Spleen (tissue), 13 donors: ENCODE measurements at places on chromosomes 1 and 21. TPM values are rescaled to one million over a fixed set of nuclear protein-coding genes. Genes with fewer than 3 reads are reported as not detected.

DNA sequence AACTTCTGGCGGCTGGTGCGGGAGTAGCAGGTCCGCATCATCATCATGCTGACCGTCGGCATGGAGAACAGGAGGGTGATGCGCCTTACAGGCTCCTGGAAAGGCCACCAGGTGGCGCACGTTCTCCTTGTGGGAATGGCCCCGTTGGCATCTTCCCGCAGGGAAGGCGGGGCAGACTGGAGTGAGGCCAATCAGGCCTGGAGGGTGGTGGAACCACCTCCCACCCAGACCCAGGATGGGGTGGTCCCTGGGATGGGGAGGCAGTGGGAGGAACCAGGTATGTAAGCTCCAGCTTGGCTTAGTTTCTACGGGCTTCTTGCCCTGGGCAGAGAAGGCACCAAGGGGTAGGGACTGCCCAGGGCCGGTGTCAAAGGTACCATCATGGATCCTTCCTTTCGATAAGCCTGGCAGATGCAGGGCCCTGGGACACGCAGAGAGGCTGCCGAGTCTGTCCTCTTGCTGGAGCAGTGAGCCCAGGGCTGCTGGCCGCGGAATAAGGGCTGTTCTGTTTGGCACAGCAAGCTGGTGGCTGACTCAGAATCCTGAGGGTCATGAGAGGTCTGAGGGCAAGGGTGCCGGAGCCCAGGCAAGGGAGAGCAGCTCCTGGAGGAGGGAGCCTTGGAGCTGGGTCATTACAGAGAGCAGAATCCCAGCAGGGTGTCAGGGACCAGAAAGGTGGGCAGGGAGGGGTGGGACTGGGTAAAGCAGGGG lies 8.7 kb upstream of the LGR6 start:
- H3K27me3 ChIP-seq: no peaks in the 10 kb centered on the region
- no peaks in the 10 kb centered on the region for H3K36me3 ChIP-seq
- no peak overlapping the region for H3K27ac ChIP-seq
- no peak overlapping the region for H3K4me3 ChIP-seq
- peak; percentile 91 for DNase-seq

DNA sequence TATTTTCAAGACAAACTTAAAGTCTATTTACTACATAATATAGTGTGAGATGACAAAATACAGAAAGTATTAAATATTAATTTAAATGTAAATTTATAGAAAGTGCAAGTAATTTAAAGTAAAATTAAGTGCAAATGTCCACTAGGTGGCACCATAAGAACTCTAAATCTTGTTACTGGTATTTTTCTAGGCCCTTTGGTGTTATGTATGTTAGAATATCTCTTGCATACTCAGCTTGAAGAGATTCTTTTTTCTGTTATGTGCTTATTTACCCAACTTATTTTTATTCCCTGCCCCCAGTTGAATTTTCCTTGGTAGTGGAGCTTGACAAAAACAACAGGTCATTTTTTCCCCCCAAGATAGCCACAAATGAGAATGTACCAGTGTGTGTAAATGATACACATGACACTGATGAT lies 71.5 kb downstream of the RPS6KC1 start:
- peaks cover 5% of the 10 kb centered on the region for H3K4me1 ChIP-seq
- no peak for DNase-seq
- no peak overlapping the region for H3K27ac ChIP-seq

The GOLT1A gene
- not detected for polyA plus RNA-seq

GRCh38 chr1:168920456-168921094 lies 185.9 kb upstream of the ATP1B1 start:
- peak overlapping the region; percentile 14 for H3K27ac ChIP-seq
- no peaks in the 10 kb centered on the region for H3K27me3 ChIP-seq
- H3K4me1 ChIP-seq: peaks cover 11% of the 10 kb centered on the region
- DNase-seq: no peak
- no peaks in the 10 kb centered on the region for H3K36me3 ChIP-seq

DNA sequence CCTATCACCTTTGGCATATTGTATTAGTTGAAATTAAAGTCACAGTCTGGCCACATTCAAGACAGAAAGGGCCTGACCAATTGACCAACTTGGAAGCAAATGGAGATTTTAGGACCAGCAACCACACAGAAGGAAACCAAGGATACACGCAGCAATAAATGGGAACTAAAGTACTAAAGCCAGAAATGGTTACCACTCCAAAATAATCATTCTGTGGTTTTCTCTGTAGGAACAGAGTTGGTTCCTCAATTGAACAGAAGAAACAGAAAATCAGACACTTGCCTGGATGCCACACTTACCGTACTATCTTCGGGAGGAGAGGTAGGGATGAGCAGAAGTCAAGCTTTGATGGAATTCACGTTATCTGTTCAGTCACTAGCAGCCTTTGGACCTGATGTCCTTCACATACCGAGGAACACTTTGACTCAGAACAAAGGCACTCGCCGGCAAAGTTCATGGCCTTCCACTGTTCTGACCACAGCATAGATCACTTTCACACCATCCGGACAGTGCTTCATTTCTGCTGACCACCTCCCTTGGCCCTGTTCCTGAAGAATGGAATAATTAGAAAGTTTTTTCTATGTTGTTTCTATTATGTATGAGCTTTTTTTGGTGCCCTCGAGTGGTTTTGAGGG lies 96.9 kb downstream of the LPAR3 start:
- H3K4me3 ChIP-seq: no peak overlapping the region
- no peaks in the 10 kb centered on the region for H3K4me1 ChIP-seq
- DNase-seq: no peak
- H3K36me3 ChIP-seq: no peaks in the 10 kb centered on the region

The FCRL6 gene
- 1.0 TPM for polyA plus RNA-seq

GRCh38 chr1:96236156-96236739 lies 485.3 kb upstream of the PTBP2 start:
- no peak overlapping the region for H3K27ac ChIP-seq
- DNase-seq: no peak
- no peaks in the 10 kb centered on the region for H3K36me3 ChIP-seq
- no peaks in the 10 kb centered on the region for H3K4me1 ChIP-seq
- no peak overlapping the region for H3K4me3 ChIP-seq

DNA sequence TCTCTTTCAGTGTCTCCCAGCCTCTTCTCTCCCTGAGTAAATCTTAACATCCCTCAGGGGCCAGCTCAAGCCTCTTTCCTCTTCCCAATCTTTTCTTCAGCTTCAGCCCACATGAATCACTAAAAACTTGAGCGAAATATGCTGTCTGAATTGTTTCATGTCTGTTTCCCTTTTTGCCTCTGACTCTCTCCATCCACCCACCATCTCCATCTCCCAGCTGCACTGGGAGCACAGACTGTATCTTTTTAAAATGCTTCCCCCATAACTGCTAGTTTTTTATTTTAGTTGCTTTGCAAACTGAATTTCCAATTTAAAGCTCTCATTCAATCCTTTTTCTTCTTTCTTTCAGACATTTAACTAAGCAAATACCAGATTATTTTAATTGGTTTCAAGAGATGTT lies 3.0 kb upstream of the AHCTF1 start:
- peaks cover 20% of the 10 kb centered on the region for H3K4me1 ChIP-seq
- no peaks in the 10 kb centered on the region for H3K27me3 ChIP-seq

DNA sequence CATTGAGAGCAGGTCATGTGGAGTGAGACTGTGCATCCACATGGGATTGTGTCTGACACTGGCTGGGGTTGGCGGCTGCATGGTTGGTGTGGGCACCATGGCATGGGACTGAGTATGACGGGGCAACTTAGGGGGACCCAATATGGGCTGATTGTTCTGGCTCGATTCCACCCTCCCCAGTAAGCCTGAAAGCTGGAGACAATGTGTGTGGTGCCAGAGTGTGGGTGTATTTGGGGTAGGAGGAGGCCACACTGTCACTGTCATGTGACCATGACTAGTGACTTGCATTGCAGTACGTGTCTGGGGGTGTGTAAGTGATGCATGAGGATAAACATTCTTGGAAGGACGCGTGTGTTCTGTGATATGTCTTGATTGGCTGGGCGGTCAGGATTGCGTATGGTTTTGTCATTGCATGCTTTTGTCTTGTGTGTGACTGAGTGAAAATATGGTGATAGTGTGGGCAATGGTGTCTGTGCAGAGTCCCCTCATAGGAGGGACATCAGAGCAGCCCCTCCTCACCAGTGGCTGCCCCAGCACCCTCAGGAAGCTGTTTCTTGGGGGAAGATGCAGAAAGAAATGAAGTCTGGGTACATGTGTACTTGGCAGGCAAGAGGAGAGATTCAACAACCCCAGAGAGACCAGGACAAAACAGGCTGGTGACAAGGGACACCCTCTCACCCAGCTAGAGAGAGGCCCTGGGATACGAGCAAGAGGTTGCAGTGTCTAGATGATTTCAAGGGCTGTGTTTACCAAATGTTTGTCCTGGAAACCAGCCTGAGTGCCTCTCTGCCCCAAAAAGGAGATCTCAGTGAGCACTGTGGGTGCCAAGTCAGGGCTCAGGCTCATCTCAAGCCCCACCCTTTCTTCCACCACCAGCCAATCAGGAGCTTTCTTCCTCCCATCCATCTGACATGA lies 36.3 kb downstream of the SDC3 start:
- DNase-seq: no peak
- no peaks in the 10 kb centered on the region for H3K36me3 ChIP-seq
- H3K27me3 ChIP-seq: no peaks in the 10 kb centered on the region
- no peak overlapping the region for H3K27ac ChIP-seq
- H3K4me3 ChIP-seq: no peak overlapping the region

The EPHA2 gene
- polyA plus RNA-seq: 2.0 TPM

GRCh38 chr1:20376880-20377494 lies 86.3 kb downstream of the VWA5B1 start:
- no peaks in the 10 kb centered on the region for H3K36me3 ChIP-seq
- H3K27me3 ChIP-seq: no peaks in the 10 kb centered on the region
- H3K4me1 ChIP-seq: peaks cover 10% of the 10 kb centered on the region
- DNase-seq: peak; percentile 79
- H3K4me3 ChIP-seq: no peak overlapping the region

The TMEM183A gene
- 35.1 TPM for polyA plus RNA-seq

DNA sequence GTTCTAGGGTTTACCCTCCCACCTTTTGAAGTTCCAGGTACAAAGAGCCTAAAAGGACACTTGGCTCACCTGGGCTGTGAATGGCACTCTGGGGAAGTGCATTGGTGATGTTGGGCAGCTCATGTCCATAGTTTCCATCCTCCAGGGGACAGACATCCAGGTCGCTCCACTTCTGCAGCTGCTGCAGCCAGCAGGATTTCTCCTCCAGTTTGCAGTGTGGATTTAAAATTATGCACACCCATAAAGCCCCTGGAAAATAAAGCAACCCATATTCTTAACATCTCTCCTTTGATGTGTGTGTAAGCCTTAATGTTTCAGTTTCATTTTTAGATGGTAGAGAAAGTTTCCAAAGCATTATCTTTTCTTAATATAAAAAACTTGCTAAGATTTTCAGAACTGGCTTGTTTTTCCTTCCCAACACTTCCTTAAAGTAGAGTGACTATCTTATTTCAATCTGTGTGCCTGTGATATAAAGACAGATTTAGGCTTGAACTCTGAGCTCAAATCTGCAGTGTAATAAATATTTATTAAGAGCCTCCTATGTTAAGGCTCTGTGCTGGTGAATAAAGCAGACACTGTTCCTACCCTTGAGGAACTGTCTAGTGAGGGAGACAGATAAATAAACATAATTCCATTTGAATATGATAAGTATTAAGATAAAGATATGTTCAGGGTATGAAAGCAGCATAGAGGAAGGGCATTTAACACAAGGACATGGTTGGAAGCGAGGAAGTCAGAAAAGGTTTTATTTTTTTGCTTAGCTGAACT lies 39.1 kb downstream of the UROD start:
- H3K4me1 ChIP-seq: peaks cover 20% of the 10 kb centered on the region
- H3K36me3 ChIP-seq: no peaks in the 10 kb centered on the region
- DNase-seq: no peak
- no peaks in the 10 kb centered on the region for H3K27me3 ChIP-seq
- peak overlapping the region; percentile 68 for H3K27ac ChIP-seq

The TOR3A gene
- polyA plus RNA-seq: 27.9 TPM

The PGLYRP4 gene
- not detected for polyA plus RNA-seq

The EPHX1 gene
- 12.2 TPM for polyA plus RNA-seq

The OVAAL gene
- not detected for polyA plus RNA-seq

- H3K27ac ChIP-seq: peak overlapping the region; percentile 85
- no peak for DNase-seq
- H3K36me3 ChIP-seq: no peaks in the 10 kb centered on the region
- H3K4me1 ChIP-seq: peaks cover 96% of the 10 kb centered on the region
- H3K27me3 ChIP-seq: peaks cover 6% of the 10 kb centered on the region
- H3K4me3 ChIP-seq: no peak overlapping the region
Measured at GRCh38 chr1:38000529-38001455, 4.5 kb downstream of the FHL3 start.

DNA sequence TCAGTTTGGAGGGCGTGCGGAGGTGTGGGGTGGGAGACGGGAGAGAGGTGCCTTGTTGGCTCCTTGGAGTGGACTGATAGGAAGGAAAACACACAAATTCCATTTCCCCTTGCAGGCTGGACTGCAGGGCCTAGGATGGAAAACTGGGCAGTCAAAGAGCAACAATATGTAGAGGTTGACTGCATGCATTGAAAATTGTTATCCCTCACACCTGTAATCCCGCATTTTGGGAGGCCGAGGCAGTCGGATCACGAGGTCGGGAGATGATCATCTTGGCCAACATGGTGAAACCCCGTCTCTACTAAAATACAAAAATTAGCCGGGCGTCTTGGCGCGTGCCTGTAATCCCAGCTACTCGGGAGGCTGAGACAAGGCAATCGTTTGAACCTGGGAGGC lies 128.2 kb downstream of the PPIAL4G start:
- H3K4me3 ChIP-seq: no peak overlapping the region
- H3K36me3 ChIP-seq: no peaks in the 10 kb centered on the region

The MROH7 gene
- 0.58 TPM for polyA plus RNA-seq

The CD160 gene
- polyA plus RNA-seq: 2.3 TPM
